Activated naive CD4-positive, alpha-beta T cell (primary cell): ENCODE measurements at places on chromosomes 3 and 15.
A peak's percentile ranks its signal among the peaks of the same experiment; 100 is the strongest.

DNA sequence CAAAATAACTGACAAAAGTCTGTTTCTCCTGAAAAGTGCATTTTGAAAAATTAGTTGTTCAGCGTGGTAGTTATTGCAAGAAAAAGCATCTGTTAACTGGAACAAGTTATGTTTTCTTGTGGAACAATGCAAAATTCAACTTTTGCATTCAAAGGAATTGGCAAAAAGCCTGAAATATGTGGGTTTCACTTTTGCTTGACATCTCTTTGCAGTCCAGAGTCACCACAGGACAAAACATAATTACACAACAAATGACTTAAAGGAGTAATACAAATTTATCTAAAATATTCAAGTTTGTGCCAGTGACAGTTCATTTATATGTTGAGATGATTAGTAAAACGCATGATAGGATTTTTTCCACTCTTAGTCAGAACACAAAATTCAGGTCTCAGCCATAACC lies 96.3 kb upstream of the P2RY1 start:
- DNase-seq, result no peak

DNA sequence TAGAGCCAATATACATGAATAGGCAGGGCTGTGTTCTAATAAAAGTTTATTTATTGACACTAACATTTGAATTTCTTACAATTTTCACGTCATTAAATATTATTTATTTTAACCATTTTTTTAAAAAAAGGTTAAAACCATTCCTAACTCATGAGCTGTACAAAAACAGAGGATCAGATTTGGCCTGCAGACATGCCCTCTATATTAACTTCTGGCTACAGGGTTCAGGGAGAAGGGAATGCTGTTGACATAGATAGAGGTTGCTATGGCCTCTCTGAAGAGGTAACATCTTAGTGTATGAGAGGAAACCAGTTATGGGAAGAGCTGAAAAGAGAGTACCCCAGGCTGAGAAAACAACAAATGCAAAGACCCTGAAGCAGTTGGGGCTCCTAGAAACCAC lies 19.1 kb upstream of the RAP2B start:
- no peak for DNase-seq

DNA sequence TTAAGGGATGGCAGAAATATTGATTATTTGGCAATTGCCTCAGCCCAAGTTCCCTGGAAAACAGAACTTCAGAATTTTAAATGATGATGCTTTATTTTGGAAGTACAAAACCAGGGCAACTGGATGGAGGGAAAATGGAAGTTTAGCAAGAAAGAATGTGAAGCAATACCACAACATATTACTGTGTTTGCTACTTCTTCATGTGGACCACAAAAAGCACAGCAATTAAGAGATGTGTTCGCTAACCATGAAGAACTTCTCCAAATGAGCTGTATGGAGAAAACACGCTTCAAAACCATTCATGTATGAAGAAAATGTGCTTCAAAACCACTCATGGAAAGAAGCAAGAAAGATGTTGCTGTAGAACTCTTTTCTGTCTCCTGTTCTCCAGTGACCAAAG lies 64.7 kb upstream of the ARL6 start:
- no peak for DNase-seq

DNA sequence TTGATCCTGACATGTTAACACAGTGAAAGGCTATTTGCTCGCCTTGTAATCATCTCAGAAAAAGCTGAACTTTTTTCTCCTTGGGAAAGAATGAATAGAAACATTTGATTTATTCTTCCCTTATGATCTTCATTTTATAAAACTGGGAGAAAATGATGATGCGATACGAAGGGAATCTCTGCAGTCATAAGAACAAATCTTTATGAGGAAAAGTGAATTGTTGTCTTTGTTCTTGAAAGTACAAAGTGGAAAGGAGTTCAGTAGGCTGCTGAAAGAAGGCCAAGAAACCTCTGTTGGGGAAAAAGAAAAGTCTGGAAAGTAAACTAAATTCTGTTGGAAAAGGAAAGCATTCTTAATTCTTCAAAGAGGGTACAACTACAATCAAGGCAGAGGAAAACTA lies 248.8 kb downstream of the NSUN3 start:
- DNase-seq, result no peak

DNA sequence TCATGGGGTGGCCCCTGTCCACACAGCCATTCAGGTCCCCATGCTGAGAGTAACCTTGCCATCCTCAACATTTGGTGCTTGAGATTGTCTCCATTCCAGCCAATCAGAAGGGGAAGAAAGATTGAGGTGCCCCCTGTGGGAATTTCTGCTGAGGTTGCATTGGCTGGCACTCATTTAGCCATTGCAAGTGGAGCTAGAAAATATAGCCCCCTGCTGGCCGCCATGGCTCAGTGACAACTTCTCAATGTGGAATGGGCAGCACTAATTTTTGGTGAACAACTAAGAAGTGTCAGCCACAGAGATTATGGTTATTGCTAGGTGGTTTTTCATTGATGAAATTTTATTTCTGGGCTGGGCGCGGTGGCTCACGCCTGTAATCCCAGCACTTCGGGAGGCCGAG lies 22.0 kb downstream of the COL6A6 start:
- DNase-seq, result no peak

GRCh38 chr3:84547207-84547606 lies 411.6 kb upstream of the CADM2 start:
- DNase-seq, result no peak

GRCh38 chr3:58628823-58629562 lies 37.6 kb downstream of the FAM3D start:
- DNase-seq, result no peak

- no peak for DNase-seq
Observed at GRCh38 chr3:47661121-47661752, 82.6 kb upstream of the CSPG5 start.

- no peak for DNase-seq
Observed at GRCh38 chr15:71627604-71628003, 182.8 kb upstream of the NR2E3 start.

DNA sequence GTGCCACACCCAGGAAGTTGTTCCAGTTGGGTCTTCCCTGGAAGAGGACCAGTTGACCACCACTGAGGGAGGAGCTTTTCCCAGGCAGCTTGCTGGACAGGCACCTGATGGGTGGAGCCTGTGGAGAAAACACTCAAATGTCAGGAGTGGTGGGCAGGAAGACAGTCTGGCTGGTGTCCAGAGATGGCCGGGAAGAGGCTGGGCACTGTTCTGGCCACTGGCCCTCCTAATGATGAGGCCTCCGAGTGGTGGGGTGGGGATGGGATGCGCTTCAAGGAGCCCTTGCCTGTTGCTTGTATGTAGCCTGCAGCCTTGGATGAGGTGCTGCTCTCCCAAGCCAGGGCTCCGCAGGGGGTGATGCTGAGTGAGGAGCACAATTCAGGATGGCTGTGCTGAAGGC lies 12.3 kb downstream of the PLEKHO2 start:
- no peak for DNase-seq

GRCh38 chr3:130939753-130940152 lies 45.9 kb downstream of the ATP2C1 start:
- no peak for DNase-seq

DNA sequence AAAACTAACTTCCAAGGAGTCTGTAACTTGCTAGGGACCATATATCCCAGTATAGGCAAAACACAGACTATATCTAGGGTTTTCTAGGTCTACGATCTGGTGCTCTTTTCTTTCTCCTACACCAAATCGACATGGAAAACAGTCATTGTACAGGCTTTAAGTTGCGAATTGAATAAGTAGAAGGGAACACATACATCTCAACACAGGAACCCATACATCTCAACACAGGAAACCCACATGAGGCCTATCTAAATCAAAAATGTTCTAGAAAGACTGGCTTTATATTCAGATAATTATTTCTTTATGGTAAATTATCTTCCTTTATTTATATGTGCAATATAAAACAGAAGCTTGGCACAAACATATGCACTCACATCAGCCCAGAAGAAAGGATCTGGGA lies 126.6 kb downstream of the ADAM10 start:
- DNase-seq, result no peak

DNA sequence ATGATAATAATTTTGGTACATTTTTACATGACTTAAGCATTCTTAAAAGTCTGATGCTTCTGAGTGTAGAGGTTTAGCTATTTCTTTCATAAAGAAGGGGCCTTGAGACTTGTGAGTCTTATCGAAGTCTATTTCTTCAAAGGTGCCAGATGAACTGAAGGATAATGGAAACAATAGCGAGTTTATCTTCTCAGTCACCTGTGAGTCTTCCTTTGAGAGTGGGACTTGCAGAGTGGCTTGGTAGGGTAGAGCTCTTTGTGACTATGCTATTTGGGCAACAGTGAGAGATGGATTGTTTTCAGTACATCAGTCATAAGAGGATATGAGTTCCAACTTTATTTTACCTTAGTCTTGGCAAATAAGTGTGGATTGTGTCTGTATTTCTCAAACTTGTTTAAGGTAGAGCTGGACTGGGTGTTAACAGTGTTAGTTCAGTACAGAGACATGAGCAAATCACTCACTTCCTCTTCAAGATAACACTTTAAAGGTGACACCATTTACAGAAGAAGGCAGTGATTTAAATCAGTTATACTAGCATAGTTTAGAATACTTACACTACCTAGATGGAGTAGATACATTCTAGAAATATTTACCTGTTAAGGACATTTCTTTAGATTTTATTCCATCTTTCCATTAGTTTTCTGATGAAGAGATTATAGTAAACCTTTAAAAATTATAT lies 3.2 kb downstream of the AKAP13 start:
- no peak for DNase-seq

GRCh38 chr15:35580606-35581005 lies 34.6 kb upstream of the DPH6 start:
- no peak for DNase-seq

- no peak for DNase-seq
Observed at GRCh38 chr3:159080821-159081220, 279.0 kb downstream of the MFSD1 start.

- DNase-seq, result no peak
Observed at GRCh38 chr3:88105325-88105724, 44.4 kb upstream of the C3orf38 start.

DNA sequence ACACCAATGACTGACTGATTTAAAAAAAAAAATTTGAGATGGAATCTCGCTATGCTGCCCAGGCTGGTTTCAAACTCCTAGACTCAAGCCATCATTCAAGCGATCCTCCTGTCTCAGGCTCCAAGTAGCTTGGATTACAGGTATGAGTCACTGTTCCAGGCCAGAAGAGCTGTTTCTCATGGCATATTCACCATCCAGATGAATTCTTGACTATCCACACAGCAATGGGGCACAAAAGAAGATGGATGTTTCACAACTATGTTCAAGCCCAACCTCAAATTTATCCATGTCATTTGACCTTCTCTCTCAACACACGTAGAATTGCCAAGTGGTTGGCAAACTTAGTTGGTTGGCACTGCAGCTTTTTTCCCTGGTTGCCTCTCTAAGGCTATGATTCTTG lies 40.6 kb downstream of the PRICKLE2 start:
- DNase-seq, result no peak

- no peak for DNase-seq
Observed at GRCh38 chr3:133941415-133941821, 45.7 kb upstream of the RAB6B start.

GRCh38 chr3:117656391-117656790 lies 946.8 kb downstream of the TUSC7 start:
- DNase-seq, result no peak

GRCh38 chr3:12953201-12953995 lies 112.0 kb upstream of the RPL32 start:
- DNase-seq, result no peak

GRCh38 chr3:143970773-143971358 lies 757 bp upstream of the DIPK2A start:
- DNase-seq, result peak; percentile 13

DNA sequence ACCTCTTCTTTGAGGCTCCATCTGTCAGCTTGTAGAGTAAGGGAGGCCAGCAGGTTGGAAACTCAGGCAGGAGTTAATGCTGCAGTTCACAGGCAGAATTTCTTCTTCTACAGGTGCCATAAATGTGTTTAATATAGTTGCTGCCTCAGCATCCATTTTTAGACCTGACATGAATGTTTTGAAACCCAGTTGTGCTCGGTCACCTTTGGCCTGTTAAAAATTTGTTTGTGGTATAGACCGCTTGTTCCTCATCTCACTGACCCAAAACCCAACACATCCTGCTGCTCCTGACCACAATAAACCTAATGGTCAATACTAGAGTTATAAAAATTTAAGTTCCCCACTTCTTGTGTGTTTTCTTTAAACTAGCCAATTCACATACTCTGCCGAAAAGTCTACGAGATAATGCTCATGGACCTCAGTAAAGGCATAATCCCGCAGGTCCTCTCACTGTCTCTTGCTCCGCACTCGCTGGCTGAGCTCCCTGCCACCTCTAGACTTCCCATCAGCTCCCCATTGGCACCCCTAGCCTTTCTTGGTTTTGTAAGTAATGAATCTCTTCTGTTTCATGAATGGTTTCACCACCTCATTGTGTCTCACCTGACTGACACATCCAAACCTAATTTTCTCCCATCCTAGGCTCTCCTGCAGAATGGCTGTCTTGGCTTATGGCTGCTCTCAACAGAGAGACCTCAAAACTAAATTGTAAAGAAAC lies 138.5 kb upstream of the STRIT1 start:
- DNase-seq, result no peak

DNA sequence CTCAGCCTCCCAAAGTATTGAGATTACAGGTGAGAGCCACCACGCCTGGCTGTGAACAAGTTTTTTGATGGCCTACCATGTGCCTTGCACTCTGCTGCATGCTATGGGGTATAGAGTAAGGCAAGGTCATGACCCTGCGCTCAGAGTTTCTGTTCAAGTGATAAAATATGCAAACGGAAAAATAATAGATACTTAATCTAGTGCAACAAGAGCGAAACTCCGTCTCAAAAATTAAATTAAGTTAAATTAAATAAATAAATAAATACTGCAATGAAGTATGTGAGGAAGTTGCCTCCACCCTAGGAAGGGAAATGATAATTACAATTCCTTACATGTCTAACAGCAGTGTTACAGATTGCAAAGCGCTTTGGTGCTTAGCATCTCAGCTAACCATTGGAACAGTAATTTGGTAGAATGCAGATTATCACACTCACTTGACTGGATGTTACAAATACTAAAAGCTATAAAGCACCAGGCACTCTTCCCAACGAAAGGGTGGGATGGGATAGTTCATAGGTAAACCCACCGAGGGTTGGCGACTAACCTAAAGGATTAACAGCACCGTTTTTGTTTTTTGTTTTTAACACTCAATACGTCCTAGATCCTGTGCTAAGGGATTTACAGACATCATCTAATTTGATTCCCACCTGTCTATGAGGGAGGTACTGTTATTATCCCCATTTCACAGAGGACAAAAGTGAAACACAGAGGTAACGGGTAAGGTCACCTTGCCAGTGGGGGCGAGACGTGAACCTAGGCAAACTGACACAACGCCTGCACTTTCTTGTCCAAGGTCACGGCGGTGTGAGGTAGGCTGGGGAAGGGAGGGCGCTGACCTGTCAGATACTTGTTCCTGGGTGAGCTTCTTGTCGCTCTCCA lies 793 bp upstream of the FANCD2 start:
- DNase-seq, result no peak

GRCh38 chr3:45640724-45641361 lies 46.3 kb downstream of the LIMD1 start:
- no peak for DNase-seq
